SK-N-DZ (cell line): ENCODE measurements at places on chromosomes 5 and 9.

DNA sequence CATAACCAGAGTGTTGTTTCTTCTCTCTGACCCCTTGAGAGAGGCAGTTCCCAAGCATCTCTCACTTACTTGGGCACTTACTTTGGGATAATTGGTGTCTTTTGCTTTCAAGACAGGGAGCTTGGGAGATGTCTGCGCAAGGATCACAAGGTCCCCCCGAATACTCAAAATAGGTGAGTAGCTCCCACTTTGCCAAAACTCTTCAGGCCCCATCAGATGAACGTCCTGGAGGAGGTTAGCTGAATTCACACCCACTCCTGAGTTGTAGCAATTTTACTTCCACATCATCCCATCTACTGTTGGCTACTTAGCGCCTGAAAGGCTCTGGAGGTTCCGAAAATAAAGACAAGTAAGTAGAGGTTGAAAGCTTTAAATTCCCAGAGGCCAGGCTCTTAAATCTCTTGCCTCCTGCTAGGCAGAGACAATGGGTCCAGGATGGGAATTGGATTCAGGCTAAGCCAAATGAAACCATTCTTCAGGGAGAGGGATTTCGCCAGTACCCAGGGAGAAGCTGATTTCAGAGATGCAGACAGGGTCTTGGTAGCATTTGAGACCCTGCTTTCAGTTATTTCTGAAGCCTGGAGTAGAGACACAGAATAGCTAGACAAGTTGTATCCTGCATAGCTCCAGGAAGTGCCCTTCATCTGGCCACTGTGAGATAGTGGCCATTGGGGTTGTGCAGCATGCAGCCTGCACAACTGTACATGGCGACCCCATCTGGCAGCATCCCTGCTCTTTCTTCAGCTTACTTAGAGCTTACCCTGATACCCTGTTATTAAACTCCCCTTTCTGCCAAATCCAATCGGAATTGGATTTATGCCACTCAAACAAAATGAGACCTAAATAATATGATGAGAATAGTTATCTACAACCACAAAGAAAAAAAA, 60.1 kb downstream of the BOD1 start:
- no peak for DNase-seq

- DNase-seq, result peak; percentile 66
These were observed 4.0 kb upstream of the NIPSNAP3A start for GRCh38 chr9:104743376-104743985.

- DNase-seq, result no peak
These were observed 103.1 kb upstream of the SMC2 start for GRCh38 chr9:103991001-103991400.

DNA sequence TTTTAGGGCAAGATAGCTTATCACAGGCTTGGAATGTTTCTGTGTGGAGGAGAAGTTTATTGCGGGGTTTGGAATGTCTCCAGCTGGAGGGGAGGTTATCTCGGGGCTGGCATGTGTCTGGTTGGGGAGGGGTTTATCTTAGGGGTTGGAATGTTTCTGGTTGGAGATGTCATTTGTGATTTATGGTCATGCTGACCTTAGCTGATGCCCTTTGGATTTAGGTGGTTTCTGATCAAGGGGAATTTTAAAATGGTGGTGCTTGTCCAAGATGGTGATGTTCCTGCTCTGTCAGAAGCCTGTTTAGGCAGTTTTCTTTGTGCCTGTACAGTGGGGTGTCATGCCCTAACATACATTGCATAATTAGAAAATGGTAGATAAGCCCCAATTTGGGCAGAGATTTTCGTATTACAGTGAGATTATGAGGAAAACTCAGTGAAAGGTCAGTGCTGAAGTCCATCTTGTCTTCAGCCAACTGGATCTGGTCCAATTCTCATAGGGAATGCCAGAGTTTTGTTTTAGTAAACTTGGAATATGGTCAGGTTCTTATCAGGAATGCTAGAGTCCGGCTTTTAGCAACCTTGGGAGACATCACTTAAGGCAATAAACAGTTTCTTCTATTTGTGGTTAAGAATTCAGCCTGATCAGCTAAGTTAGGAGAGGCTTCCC, 14.3 kb downstream of the CDK20 start:
- DNase-seq, result no peak

DNA sequence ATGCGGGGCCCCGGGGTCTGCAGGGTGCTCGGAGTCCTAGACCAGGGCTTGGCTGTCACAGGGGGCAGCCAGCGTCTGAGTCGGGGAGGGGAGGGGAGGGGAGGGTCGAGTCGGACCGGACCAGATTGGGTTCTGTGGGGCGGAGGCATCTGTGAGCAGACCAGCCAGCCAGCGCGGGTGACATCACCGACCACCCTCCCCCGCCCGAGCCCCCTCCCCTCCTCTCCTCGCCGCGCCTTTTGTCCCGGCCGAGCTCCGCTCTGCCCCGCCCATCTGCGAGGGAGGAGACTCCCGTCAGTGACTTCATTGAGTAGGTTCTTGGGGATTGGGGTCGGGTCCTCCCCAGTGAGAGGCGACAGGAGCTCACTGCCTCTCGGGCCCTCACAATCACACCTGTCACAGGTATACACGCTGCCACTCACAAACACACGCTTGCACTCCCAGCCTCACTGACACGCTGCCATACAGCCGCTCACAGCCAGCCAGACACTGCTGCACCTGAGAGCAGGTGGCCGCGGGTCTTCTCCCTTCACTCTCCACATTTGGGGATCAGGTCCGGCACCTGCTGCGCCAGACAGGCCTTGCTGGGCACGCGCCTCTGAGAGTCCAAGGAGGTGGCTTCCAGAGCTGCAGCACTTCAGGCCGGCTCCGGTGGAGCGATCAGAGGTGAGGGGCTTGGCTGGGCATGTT, 546 bp downstream of the DNAJB5 start:
- peak; percentile 74 for DNase-seq

DNA sequence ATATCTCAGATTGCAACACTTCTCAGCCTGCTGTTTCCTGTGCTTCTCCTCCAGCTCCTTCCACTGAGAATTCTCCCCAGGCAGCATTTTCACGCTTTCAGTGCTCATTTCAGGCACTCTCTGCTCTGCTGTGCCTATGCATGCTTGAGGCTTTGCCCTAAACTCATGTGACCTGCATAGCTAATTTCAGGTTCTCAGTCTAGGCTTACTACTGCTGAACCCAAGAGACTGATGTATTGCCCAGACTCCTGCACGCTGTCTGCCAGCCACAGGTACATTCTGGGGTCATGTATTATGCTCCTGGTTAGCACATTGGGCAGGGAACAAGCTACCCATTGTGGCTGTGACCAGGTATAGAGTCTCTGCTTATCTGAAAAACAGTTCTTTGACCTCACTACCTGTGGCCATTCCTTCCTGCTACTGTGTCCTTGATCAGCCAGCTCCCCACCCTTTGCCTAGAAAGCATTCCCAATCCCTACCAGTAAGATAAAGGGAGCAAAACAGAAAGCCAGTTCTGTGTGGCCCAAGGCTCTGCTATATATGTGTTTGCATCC, 34.7 kb downstream of the PIP5K1B start:
- DNase-seq, result no peak

DNA sequence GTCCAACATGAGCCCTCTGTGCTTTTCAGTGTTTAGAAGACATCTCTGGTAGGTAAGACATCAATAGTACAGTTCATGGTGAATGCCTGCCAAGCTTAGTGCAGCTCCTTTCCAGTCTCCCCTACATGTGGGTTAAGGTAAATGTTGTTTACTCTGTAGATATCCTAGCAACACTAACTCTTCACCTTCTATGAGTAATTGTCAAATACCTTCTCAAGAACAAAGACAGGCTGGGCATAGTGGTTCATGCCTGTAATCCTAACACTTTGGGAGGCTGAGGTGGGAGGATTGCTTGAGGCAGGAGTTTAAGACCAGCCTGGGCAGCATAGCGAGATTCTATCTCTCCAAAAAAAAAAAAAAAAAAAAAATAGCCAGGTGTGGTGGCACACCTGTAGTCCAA, 18.7 kb upstream of the RASGRF2 start:
- DNase-seq, result no peak

GRCh38 chr5:2257326-2258244, 374.9 kb upstream of the IRX4 start:
- DNase-seq, result no peak

GRCh38 chr9:127936347-127936852, 1.3 kb downstream of the DPM2 start:
- DNase-seq, result no peak

- no peak for DNase-seq
These were observed 153.4 kb upstream of the ADAMTS19 start for GRCh38 chr5:129306725-129307124.

DNA sequence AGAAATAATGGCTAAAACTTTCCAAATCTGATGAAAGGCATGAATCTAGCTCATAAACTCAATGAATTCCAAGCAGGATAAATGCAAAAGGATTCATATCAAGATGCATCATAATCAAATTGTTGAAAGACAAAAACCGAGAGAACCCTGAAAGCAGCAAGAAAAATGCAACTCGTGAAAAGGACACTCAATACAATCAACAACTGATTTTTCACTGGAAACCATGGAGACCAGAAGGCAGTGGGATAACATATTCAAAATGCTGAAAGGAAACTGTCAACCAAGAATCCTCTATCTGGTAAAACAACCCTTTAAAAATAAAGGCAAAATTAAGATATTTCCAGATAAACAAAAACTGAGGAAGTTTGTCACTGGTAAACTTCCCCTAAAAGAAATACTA, 9.5 kb downstream of the FBXL17 start:
- no peak for DNase-seq

GRCh38 chr5:69492391-69492922, at the start of gene OCLN:
OCLN (plus strand) TSS chr5:69492790; CDS start chr5:69504245, 11,455 bp downstream.
- peak; percentile 26 for DNase-seq

- DNase-seq, result no peak
These were observed 230.7 kb upstream of the IRX1 start for GRCh38 chr5:3364941-3365340.

- peak; percentile 29 for DNase-seq
These were observed at the start of gene GSN for GRCh38 chr9:121267689-121268597. GSN (plus strand) TSS chr9:121268162; CDS start chr9:121301972, 33,810 bp downstream.

GRCh38 chr5:5318426-5319190, 103.9 kb upstream of the ICE1 start:
- peak; percentile 33 for DNase-seq

DNA sequence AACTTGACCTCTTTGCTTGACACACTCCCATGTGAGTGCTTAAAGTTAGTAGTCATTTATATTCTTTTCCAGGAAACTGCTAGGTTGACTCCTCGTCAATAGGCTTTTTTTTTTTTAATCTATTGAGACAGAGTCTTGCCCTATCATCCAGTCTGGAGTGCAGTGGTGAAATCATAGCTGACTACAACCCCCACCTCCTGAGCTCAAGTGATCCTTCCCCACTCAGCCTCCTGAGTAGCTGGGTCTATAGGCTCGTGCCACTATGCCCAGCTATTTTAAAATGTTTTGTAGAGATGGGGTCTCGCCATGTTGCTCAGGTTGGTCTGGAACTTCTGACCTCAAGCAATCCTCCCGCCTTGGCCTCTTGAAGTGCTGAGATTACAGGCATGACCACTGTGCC, 34.9 kb downstream of the DMRT1 start:
- DNase-seq, result no peak

- no peak for DNase-seq
These were observed 123.4 kb downstream of the ESM1 start for GRCh38 chr5:54862036-54862435.

DNA sequence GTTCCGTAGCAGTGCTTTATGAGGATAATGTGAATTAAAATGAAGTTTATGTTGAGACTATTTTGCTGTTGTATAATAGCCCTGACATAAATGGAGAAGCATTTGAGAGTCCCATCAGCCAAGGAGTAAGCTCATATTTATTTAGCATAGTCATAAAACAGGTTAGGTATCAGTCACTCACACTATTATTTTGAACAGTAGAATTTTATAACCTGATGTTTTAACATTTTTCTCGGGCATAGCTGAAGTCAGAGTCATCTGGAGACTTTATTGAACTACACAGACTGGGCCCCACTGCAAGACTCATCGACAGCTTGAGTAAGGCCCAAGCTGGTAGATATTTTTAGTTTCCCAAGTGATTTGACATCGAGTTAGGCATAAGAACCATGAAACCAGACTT, 620.3 kb upstream of the WWC1 start:
- DNase-seq, result no peak

DNA sequence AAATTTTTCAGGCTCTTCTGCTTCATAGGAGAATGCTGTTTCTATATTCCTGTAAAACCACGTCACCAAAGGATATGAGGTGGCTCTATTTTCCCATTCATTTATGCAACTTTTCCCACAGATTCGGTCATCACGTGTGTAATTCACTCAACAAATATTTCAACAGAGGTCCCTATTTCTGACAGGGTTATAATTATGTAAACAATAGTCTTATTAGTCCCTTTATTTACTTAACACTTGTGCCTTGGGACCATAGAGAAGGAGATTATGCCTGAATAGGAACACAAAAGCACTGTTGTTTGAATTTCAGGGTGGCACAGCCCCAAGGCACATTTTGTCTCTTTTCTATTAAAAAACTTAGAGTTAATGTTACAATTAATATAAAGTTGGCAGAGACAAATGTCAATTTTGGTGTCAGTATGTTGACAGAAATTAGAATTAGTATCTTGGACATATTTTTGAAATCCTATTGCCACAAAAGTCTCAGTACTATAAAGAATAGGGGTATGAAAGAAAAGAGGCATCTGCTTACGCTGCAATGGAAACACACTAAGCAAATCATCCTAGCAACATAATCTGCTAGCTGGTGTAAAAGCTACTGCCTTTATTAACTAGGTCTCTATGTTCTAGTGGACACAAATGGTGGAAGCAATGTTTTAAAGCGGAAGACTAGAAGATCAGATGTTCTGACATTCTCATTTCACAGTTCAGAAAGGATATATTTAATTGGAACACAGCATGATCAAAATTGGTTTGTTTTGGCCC, 229.1 kb upstream of the TBCA start:
- no peak for DNase-seq

GRCh38 chr9:76155361-76155760, 238.9 kb downstream of the RFK start:
- DNase-seq, result peak; percentile 70

- no peak for DNase-seq
These were observed 323.9 kb upstream of the PTGER4 start for GRCh38 chr5:40355846-40356245.

DNA sequence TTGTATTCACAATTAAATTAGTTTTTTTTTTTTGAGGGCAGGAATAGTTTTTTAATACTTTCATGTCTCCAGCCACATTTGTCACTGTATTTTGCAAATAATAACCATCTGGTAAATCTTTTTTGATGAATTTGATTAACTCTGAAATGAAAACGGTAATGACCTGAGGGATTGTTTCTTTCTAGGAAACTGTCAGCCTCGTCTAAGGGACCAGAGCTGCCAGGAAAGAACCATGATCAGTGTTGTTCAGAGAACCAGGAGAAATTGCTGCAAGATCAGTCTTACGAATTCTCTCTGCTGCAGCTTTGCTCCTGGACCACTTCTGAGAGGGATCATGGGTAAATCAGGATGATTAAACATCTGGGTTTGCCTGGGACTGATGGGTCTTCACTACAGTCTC, 114.5 kb upstream of the TAF11L2 start:
- DNase-seq, result peak; percentile 23

- no peak for DNase-seq
These were observed 167.1 kb upstream of the GNA14 start for GRCh38 chr9:77815260-77815659.

DNA sequence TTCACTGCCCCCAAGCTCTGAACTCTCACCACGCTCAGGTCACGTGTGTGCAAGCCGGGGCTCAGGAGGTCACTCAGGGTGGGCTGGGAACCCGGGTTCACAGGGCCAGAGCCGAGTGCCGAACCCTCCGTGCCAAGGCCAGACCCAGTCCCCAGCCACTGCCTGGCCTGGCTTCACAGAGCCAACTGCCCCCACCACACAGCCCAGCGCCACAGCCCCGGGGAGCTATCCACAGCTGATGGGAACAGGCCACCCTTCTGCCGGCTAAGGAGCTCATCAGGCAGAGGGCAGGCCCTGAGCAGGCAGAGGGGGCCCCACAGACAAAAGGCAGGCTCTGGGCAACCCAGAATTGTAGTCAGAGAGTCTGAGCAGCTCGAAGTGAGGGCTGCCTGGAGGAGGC, 117.0 kb downstream of the VAV2 start:
- no peak for DNase-seq
